ENCODE measurements at places on chromosomes 2 and 18.

DNA sequence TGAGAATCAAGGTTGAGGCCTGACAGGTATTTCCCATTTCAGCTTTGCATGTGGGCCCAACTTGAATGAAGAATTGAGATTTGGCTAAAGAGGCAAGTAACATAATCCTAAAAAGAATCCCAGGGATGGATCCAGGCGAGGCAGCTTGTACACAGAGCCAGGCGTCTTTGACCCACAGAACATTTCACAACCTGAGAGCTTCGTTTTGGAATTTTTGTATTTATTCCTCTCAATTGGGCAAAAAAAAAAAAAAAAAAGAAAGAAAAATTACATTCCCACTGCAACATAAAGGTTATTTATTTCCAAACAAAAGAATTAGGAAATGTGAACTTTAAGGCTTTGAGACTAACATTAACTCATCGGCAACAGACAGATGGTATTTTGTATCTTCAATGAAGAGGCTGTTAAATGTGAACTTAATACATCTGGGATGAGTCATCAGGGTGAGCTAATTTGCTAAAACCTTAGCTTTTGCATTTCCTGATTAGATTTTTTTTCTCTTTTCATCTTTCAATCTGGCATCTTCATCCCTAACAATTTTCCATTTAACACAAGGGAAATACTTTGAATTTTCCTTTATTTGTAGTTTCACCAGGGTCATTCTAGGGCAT lies 478.5 kb upstream of the TNP1 start:
- no peak for DNase-seq

GRCh38 chr2:140506606-140507005 lies 1624.2 kb downstream of the LRP1B start:
- DNase-seq = no peak

DNA sequence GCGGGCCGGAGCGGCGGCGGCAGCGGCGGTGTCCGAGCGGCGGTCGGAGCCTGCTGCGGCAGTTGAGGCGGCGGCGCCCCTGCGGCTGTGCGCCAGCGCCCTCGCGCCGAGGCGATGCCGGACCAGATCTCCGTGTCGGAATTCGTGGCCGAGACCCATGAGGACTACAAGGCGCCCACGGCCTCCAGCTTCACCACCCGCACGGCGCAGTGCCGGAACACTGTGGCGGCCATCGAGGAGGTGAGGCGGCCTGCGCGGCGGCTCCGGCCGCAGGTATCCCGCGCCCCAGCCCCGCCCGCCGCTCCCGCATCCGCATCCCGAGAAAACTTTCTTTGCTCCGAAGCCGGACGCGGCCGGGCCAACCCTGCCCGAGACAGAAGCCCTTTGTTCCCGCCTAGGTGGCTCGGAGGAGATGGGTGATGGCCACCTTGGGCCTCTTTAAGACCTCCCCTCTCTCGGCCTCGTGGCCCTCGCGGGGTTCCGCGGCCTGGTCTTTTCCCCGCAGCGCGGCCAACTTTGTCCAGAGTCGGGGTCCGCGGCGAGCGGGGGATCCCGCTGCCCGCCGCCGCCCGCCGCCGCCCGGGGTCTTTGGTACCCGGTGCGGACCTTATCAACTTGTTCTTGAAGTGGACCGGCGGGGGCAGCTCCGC lies 504 bp downstream of the ASAP2 start:
- DNase-seq = no peak

DNA sequence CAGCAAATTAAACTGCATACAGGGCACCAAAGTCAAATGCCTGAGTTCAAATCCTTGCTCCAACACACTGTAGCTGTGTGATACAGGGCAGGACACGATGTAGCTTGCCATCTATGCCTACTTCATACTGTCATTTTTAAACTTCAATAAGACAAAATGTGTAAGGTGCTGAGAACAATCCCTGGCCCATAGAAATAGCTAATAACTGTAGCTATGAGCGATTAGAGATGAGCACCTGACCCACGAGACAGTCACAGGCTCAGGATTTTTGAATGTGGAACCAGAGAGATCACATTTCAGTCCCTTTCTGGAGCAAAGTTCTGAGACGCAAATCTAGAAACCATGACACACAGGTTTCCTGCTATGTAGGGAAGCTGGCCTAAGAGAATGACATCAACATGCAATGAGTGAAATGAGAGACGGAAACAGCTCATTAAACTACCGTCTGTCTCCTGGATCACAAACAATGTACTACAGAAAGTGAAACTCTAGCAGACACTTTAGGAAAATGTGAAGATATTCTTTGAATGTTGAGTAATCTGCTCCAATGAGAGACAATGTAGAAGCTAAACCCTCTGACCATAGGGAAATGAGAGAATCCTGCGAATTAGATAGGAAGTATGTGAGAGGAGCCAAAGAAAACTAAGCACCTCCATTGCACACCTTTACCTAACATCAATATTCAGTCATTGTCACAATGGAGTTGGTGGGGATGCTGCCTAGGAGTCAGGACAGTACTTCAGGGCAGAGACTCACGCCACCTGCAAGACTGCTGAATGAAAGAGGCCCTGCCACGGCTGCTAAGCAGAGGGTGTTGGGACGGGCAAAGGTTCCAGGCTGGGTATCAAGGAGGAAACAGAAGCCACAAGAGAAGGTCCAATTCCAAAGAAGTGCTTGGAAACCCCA lies 25.5 kb downstream of the B4GALT6 start:
- DNase-seq = no peak

DNA sequence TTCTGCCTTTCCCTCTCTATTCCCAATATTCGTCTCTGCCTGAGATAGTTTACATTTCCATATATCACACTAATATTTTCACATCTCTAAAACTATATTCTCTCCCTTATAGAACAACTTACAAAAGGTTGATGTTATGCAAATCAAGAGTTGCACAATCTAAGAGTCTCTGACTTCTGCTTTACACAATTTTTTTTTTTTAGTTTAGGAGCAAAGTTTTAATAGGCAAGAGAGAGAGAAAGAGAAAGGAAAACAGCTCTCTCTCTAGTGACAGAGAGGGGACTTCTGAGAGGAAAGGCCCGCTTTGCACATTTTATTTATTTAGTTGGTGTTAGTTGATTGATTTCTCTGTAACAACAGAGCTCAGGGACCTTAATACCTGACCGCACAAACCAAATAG lies 380.2 kb downstream of the TXNL1 start:
- no peak for DNase-seq

DNA sequence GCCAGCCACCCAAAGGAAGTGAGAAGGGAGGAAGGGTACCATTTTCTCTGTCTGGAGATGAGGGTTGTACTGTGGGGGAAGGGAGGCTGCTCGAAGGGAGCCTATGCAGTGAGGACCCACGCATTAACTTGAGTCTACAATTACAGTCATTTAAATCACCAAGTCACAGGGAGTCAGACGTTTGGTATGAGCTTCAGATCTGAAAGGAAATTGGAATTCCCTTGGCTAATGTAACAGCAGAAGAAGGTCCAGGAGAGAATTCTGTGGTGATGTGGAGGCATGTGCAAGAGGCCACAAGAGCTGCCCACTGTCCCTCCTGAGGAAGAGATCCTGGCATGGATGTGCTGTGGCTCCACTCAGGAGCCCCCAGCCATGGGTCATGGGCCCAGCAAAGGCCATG lies 22.5 kb downstream of the DAPL1 start:
- DNase-seq = no peak

- no peak for DNase-seq
Measured at GRCh38 chr18:63523660-63524059, 18.5 kb upstream of the SERPINB12 start.

GRCh38 chr2:96685577-96686459 lies 43.3 kb downstream of the FER1L5 start:
- DNase-seq = no peak

- no peak for DNase-seq
Measured at GRCh38 chr2:62391696-62392095, 114.3 kb downstream of the TMEM17 start.

GRCh38 chr2:8441986-8442385 lies 239.9 kb upstream of the ID2 start:
- DNase-seq = no peak

GRCh38 chr2:235206980-235207579 lies 255.3 kb downstream of the SH3BP4 start:
- no peak for DNase-seq

GRCh38 chr2:191006997-191007783 lies 6.8 kb downstream of the STAT1 start:
- DNase-seq = no peak

GRCh38 chr18:23378302-23378686 lies 74.8 kb upstream of the RIOK3 start:
- DNase-seq = no peak

GRCh38 chr18:76005632-76006208 lies 489.3 kb downstream of the ZNF516 start:
- DNase-seq = no peak

GRCh38 chr2:240922982-240923537 lies 16.9 kb downstream of the CROCC2 start:
- no peak for DNase-seq
